ENCODE measurements at places on chromosomes 6 and 20.

DNA sequence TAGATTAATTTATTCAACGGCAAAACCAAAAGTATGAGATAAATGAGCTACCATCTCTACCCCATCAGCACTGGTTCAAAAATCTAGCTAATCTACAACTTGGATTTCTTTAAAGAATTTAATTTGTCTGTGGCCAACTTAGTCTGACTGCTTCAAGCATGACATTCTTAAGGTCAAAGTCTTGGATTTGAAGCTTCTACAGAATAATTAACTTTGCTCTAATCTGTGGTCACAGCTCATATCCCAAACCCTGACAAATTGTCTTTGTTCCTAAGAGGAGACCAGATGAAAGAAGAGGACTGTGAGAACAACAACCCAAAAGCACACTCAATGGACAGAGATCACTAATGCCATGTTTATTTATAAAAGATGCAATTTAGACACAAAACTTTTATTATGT is 166.9 kb upstream of the EPHA7 start:
- peak; percentile 60 for DNase-seq

- DNase-seq = no peak
Observed at GRCh38 chr6:70113171-70113570, 189.7 kb downstream of the COL9A1 start.

GRCh38 chr6:129871221-129871620 is 10.1 kb upstream of the TMEM244 start:
- no peak for DNase-seq

GRCh38 chr6:122839472-122839871 is 50.4 kb downstream of the SMPDL3A start:
- DNase-seq = peak; percentile 10

GRCh38 chr6:90464507-90464906 is 122.4 kb downstream of the MAP3K7 start:
- DNase-seq = no peak

Data from kidney epithelial cell (primary cell).